AG09319 (cell line): ENCODE measurements at places on chromosomes 2 and 18.

DNA sequence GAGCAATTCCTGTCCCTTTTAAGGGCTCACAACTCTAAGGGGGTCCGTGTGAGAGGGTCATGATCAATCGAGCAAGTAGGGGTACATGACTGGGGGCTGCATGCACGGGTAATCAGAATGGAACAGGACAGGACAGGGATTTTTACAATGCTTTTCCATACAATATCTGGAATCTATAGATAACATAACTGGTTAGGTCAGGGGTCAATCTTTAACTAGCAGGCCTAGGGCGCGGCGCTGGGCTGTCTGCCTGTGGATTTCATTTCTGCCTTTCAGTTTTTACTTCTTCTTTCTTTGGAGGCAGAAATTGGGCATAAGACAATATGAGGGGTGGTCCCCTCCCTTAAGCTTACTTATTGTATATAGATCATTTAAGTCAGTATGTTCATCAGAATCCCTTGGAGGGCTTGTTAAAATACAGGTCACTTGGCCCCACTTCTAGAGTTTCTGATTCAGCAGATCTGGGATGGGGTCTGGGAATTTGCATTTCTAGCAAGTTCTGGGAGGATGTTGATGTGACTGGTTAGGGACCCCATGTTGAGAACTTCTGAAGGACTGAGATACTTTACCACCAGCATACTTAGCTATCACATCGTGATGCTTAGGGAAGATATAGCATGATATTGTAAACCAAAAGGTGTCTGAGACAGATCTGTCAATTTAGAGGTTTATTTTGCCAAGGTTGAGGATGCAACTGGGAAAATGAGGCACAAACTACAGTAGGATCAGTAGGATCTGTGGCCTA lies 2.8 kb upstream of the INPP4A start:
- no peak for DNase-seq

DNA sequence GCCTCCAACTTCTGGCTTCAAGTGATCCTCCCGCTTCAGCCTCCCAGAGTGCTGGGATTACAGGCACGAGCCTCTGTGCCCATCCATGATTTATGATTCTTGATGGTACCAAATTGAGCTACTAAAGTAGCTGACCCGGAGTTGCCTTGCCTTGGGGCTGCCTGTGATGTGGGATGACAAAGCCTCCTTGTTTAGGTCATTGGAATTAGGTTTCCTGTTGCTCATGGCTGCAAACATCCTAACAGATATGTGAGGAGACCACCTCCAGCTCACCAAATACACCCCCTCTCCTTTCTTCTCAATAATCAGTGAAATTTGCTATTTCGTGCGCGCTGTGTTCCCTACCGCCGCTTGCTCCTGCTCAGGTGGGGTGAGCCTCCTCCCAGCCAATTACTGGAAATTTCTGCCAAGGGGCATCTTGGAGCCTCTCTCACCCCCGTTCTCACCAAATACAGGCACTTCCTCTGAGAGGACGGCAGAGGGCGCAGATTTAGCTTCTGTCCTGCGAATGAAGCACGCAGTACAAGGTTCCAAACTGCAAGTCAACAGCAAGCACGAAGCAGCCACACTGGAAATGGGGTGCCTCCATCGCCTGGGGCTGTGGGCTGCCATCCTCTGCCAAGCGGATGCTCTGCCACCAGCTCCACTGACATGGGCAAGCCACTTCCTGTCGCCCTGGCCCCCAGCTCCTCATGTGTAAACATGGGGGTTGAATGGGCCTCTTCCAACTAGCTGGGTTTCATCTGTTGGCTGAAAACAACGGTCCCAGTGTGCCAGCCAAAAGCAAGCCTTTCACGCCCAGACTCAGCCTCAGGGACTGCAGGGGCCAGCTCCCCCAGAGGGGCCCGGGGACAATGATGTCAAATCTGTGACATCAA lies 71.7 kb downstream of the NCAPH start:
- DNase-seq: peak; percentile 41

DNA sequence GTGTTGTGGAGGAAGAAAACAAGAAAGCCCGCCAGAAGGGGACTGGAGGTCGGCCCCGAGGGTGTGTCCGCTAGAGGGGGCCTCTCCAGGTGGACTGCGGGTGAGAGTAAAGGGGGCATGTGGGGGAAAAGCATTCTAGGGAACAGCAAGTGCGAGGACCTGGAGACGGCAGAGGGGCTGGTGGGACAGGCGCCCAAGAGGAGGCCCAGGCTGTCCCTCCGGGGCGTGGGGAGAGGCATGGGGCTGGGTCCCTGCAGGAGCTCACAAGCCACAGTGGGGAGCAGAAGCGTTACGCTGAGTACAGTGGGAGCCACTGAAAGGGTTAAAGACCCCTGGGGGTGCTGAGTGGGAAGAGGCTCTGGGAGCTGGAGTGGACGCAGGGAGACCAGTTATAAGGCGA lies 1.6 kb upstream of the KLF11 start:
- no peak for DNase-seq

DNA sequence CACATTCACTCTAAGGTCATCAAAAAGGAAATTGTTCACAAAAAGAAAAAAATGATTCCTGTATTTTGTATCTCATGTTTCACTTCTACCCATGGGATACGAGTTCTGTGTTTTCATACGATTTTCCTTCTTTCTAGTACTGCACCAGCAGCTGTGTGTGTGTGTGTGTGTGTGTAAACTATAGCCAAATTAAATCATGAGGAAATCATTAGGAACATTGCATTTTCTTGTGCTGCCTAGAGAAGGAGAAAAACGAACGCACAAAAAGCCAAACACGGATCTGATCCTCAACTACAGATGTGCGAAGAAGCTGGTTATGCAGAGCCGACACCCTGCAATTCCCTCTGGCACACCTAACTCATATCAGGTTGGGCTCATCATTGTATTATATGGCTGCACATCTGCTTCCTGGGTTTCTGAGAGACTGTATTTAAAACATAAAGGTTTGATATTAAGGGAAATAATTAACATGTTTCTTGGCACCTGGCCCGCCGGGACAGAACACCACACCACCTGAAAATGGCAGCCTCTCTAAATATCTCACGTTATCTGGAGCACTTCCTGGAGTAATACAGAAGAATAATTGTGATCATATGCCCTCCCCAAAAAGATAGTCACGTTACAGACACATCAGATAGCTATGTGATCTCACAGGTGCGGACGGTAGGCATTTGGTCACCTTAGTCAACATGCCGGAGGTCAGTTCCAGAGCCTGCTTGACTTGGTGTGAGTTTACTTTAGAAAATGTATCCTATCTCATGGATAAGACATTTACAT lies 586.3 kb upstream of the SALL3 start:
- DNase-seq: no peak

- peak; percentile 19 for DNase-seq
Measured at GRCh38 chr2:45055162-45055605, 45.9 kb upstream of the SIX2 start.

- DNase-seq: peak; percentile 73
Measured at GRCh38 chr2:101766871-101767739, 69.6 kb downstream of the MAP4K4 start.

GRCh38 chr18:48769006-48769636 lies 181.6 kb downstream of the SMAD7 start:
- no peak for DNase-seq

DNA sequence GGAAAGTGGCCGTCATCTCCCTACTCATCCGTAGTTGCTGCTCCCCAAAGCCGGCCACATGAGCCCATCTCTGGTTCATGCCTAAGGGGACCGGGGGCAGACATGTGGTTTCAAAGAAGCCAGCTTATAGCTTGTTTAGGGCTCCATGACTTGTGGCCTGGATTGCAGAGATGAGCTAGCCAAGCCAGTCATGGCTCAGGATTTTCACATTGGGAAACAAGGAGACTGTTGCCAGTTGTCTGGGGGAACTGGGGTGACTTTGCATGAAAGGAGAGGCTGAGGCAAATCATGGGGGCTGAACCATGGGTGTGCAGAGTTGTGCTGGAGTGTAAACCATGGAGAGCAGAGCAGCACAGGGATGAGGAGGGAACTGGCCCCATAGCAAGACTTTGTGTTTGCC lies 183.0 kb upstream of the APCDD1 start:
- no peak for DNase-seq

DNA sequence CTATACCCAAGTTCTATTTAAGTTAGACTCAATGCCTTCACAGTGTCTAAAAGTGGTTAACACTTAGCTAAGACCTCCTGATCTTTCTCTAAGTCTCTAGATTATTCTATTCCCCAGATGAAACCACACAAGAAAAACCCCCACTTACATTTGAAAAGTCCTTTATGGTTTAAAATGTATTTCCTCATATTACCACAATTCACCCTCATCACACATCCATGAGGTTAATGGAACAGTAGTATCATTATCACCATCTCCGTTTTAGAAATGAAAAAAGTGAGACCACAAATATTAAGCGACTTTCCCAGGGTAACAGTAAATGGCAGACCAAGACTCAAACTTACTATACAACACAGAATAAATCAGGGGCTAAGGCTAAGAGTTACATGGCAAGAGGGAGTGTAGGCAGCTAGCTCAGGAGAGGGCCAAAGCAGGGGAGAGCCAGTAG lies 28.6 kb downstream of the EPG5 start:
- no peak for DNase-seq

DNA sequence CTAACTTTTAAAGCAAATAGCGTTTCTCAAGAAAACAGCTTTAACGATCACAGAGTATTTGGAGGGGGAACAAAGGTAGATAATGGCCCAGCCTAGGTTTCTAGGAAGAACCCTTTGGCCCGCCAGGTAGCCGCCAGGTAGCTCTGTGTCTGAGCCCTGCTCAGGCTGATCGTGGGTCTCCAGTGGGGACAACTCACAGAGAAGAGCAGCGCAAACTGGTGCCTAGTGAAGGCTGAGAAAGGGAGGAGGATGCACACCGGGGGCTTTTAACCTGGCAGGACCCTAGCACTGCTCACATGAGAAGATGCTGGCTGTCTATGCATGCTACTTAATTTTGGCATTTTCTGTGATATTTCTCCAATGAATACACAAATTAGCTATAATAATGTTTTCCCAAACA lies 5.8 kb downstream of the NGEF start:
- DNase-seq: no peak

- DNase-seq: peak; percentile 60
Measured at GRCh38 chr2:181785691-181786344, 105.5 kb upstream of the NEUROD1 start.

- DNase-seq: no peak
Measured at GRCh38 chr18:32060026-32060425, 31.6 kb upstream of the RNF138 start.

DNA sequence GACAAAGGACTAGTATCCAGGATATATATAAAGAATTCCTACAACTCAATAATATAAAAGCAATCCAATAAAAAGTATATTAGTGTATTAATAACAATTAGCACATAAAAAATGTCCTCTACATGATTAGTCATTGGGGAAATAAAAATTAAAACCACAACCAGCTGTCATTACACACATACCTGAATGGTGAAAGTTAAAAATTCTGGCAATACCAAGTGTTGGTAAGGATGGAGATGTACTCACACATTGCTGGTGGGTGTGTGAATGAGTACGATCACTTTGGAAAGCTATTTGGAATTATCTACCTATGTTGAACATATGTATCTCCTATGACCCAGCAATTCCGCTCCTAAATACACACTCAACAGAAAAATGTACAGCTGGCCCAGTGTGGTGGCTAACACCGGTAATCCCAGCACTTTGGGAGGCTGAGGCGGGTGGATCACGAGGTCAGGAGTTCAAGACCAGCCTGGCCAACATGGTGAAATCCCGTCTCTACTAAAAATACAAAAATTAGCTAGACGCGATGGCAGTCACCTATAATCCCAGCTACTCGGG lies 14.3 kb upstream of the NOL10 start:
- no peak for DNase-seq

DNA sequence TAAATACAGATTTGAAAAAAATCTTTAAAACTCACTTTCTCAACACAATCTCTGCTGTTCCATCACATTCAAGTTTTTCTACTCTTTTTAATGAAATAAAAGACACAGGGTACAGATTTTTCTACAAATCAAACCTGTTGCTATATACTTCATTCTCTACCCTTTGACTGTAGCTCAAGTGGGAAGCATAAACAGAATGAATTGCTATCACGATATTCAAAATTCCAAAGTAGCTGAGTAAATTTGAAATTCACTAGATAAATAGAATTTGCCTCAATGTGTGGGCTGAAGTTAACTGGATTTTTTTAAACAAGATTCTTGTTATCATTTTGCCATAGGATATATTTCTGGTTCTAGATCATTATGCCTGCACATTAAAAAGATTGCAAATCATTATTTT lies 185.9 kb downstream of the ZNF521 start:
- no peak for DNase-seq

DNA sequence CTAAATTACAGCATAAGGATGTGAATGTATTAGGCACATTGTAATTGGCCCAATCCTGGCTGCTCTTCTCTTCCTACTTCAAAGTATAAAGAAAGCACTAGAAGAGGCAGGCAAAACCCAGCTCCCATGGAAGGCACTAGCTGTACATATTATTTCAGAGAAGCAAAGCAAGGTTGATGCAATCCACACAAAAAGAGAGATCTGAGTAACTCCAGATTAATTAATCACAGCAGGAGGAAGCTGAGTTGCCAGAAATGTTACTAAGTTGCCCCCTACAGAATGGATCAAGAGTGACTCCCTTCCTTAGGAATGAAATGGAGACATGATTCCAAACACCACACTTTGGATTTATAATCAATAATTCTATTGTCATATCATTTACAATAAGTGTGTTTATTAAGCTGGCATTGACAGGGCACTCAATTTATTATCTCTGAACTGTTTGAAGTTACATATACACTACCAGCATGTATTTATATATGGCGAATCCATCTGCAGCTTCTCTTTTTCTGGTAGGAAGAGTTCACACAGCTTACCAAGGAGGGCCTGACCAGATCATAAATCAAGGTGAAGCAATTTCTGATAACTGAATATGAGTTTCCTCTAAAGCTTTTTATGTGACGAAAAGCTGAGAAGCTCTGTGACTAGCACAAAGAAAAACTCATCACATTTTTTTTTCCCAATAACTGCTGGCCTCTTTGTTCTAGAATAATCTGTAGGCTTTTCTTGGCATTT lies 393.1 kb upstream of the LYPD1 start:
- no peak for DNase-seq

DNA sequence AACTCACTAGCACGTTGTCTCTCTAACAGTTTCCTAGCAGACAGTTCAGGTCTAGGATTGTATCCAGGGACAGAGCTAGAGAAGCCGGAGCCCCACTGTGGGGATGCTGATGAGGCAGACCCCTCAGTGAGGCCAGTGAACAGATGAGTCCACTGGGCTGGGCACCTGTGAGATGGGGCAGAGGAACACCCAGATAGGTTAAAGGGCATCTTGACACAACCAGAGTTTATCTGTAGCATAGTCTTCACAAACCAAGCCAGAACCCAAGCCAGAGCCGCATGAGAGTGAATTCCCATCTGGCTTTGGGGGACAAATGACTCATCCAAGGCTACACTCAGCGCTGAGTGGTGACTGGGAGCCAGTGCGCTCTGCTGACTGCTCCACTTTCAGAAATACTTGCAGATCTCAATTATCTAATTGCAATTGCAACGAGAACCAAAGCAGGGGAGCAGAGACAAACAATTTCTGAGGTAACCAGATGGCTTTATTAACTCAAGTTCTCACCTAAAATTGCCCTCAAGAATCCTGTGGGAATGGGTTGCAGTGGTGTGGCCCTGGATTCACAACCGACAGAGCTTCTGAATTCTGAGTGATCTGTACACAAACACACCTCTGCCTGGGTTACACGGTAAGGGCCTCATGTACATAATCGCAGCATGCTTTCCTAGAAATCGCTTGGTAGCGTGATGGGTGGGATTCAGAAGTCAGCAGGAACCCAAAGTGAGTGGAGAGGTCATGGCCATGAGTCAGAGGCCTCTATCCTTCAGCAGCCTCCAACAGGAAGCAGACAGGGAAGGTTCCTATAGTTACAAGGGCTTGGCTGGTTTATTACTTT lies 48.7 kb upstream of the MSH2 start:
- no peak for DNase-seq
